CD4-positive, CD25-positive, alpha-beta regulatory T cell (primary cell): ENCODE measurements at places on chromosomes 7 and 10. TPM values are rescaled to one million over a fixed set of nuclear protein-coding genes. Genes with fewer than 3 reads are reported as not detected.

- H3K36me3 ChIP-seq: no peaks in the 10 kb centered on the region
- peaks cover 16% of the 10 kb centered on the region for H3K4me1 ChIP-seq
- peak overlapping the region; percentile 27 for H3K4me3 ChIP-seq
- peaks cover 5% of the 10 kb centered on the region for H3K27me3 ChIP-seq
These were observed 87.4 kb downstream of the CELF2 start for GRCh38 chr10:11104772-11105675.

SFTPA2 gene
- not detected for total RNA-seq

DNA sequence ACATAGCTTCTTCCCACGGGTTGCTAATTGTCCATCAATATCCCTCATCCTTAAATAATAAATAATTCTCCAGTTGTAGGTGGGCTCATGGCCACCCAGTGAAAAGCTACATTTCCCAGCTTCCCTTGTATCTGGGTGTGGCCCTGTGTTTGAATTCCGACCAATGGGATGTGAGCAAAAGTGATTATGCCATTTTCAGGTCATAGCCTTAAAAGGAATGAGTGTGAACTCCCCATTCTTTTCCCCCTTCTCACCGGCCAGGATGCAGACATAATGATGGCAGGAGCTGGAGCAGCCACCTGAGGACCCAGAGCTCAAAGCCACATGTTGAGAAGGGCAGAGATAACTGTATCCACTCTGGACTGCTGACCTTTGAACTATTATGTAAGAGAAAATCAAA, 30.3 kb upstream of the CALU start:
- H3K27ac ChIP-seq: no peak overlapping the region
- H3K27me3 ChIP-seq: peaks cover 5% of the 10 kb centered on the region
- no peak for DNase-seq
- no peaks in the 10 kb centered on the region for H3K4me1 ChIP-seq
- H3K4me3 ChIP-seq: no peak overlapping the region

PRKAG2 gene
- 43.0 TPM for total RNA-seq

DNA sequence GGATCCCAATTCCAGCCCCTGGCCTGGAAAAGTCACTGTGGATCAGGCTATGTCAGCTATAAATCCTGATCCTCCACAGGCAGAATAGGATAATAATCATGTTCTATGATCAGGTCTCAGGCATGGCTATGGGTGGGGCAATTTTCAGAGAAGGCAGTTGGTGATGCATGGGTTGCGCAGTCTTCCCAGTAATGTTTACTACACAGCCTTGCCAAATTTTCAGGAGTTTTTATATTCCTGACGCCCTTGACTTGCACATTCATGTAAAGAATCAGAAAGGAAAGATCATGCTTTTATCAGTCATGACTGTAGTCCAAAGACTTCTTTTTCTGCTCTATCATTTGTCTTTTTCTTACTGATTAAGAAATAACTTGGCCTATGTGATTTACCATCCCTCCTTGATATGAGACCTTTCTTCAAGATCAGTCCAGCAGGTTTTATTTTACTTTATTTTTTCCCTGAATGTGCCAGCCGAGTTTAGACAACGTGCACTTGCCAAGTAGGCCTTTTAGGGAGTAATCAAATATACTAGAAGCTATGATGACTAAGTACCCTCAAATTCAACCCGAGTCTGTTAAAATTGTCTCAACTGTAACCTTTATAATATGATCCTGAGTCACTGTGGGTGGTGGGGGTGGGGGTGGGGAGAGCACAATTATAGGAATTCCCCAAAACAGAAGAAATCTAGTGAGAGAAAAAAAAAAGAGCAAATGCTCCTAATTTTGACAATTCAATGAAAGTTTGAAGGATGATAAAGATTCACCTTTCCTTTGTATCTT, 31.9 kb downstream of the ARL4A start:
- H3K4me1 ChIP-seq: peaks cover 8% of the 10 kb centered on the region
- no peaks in the 10 kb centered on the region for H3K36me3 ChIP-seq
- no peak overlapping the region for H3K27ac ChIP-seq
- no peak for DNase-seq

- no peak overlapping the region for H3K27ac ChIP-seq
- H3K27me3 ChIP-seq: no peaks in the 10 kb centered on the region
- peak overlapping the region; percentile 54 for H3K4me3 ChIP-seq
- peaks cover 7% of the 10 kb centered on the region for H3K4me1 ChIP-seq
These were observed 340.3 kb upstream of the PRKCQ start for GRCh38 chr10:6920072-6921019.

ING3 gene
- total RNA-seq: 49.3 TPM

DNA sequence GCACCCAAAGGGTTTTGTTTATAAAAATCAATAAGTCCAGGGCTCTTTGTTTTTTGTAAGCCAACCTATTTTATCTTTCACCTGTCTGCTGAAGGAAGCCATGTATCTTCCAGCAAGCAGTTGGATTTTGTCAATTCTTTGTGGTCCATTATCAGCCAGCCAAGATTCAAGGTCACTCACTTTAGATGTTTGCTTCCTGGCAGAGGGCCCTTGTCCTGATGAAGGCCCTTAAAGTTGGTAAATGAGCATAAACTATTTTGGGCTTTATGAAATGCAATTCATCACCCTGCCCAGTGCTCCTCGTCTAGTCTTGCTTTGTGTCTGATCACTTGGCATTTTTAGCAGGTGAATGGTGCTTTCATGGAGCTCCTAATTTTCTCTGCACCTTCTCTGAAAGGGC, 1004.2 kb downstream of the GRID1 start:
- DNase-seq: no peak
- no peak overlapping the region for H3K4me3 ChIP-seq
- H3K36me3 ChIP-seq: no peaks in the 10 kb centered on the region
- H3K4me1 ChIP-seq: no peaks in the 10 kb centered on the region

DNA sequence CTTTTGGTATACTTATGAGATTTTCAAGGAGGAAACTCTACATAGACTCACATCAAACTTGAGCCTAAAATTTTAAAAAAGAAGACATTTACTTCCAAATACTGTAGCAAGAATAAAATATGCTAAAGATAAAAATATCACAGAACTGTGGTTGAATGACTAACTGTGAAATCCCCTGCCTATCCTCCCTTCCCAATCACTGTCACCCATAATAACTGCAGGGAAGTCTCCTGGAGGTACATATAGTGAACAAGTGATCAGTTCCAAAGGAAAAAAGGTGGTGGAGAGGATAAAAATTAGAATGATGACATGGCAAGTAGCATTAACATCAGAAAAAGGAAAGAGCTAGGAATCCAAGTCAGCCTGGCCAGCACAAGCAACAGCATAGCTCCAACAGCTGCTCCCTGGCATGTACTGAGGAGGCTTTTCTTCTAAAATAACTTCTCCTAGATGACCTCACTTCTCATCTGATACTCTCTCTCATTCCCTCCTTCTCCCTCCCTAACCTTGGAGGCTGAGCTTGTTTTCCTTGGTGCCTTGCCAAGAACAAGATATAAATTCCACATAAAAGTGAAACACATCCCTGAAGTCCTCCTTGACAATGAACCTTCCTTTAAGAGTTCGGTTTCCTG, 124.0 kb downstream of the IQUB start:
- no peaks in the 10 kb centered on the region for H3K4me1 ChIP-seq
- H3K27me3 ChIP-seq: no peaks in the 10 kb centered on the region
- no peaks in the 10 kb centered on the region for H3K36me3 ChIP-seq
- no peak overlapping the region for H3K4me3 ChIP-seq
- DNase-seq: no peak

DNA sequence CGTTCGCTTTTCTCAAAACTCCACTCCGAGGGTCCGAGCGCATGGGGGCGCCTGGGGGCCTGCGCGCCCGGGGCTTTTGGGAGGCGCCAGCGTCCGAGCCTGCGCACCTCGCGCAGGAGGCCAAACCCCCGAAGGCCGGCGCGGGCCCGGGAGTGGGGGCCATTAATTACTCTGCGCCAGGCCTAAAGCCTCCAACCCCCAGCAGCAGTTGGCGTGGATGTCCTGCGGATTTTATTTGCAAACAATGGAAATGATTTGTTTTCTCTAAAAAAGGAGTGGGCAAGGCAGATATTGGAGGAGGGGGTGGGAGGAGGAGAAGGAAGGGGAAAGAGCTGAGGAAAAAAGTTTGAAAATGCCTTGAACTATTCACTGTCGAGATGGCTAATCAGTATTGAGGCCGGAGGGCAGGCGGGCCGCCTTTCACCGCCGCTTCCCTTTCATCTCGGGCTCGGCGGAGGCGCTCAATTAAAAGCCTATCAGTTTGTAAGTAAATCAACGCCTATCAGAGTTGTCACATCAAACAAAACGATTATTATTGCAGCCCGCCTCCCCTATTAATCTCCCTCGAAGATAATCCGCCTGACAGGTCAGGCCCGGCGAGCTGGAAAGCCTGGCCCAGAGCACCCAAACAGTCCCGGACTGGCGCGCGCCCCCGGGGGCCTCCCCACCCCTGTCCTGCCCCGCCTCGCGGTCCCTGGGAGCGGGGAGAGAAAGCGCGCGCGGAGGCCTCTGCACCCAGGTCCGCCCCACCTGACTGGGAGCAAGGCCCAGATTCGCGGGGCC, 3.4 kb upstream of the ZNF503 start:
- H3K4me1 ChIP-seq: peaks cover 69% of the 10 kb centered on the region
- H3K36me3 ChIP-seq: no peaks in the 10 kb centered on the region
- no peak for DNase-seq
- H3K4me3 ChIP-seq: no peak overlapping the region
- H3K27ac ChIP-seq: no peak overlapping the region

DNA sequence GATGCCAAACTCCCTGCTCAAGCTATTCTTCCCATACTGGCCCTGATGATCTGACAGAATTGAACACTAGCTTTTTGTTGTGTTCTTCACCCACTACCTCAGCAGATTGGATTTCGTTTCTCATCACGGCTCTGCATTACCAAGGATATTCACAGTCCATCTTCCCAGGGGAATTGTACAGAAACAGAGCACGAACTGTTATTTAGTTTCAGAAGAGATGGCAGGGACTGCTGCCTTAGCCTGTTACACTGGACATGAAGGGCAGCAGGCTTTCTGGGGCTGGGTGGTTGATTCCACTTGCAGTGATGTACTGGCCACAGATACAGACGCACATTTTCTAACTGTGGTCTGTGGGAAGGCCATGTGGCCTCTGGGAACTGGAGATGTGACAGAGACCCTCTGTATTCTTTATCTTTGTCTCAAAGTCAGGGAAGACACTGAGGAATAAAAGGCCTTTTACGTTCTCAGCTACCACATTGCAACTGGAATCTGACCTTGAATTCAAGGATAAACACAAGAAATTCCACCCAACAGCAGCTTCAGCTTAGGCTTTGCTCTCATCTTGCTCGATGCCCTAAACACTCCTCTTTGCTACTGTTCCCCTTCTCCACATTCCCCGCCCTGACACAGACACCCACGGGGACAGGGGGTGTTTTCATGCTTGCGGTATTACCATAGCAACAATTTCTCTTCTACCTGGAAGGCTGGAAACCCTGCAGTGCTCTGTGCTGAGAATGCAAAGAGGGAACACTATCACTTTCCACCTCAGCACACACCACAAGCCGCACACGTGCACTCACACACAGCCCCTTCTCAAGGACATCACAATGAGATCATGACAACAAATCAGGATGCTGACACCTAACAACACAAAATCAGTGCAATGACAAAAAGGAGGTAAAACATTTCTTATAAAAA, 81.7 kb downstream of the RNF216 start:
- peak overlapping the region; percentile 63 for H3K27ac ChIP-seq
- DNase-seq: peak; percentile 47
- H3K27me3 ChIP-seq: no peaks in the 10 kb centered on the region
